ENCODE measurements at places on chromosomes 12 and 14.
A peak's percentile ranks its signal among the peaks of the same experiment; 100 is the strongest.

DNA sequence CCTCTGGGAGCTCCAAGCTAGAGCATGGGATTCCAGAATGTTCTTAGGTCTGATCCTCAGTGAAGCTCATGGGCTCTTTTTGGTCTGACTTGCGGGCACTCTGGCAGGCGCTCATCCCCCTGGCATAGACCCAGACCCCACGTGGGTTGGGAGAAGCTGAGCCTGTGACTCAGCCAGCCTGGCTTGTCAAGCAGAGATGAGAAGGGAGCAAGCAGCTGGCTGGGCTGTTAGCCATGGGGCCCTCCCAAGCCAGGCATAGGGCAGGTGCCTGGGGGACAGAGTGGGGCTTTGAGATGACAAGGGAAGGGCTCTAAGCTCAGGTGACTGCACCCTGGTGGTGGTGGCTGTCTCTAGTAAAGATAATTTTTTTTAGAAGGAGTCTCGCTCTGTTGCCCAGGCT, 80.3 kb upstream of the NOS1 start:
- DNase-seq: peak; percentile 41

DNA sequence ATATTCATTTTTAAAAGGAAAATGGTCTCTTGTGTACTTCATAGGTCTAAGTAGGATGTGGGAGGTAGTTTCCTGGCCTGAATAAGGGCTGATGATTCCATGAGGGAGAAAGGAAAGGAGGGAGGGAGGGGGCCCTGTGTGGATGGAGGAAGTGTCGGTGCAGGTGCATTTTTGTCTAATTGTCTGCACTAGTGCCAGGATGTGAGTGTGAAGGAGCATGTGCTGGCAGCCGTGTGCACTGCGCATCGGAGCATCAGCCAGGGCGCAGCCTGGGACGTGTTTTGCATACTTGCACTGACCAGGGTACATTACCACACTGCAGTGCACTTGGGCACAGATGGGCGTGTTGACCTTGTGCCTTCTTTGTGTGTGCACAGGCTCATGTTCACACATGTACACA, 29.2 kb downstream of the SMUG1 start:
- no peak for DNase-seq

- no peak for DNase-seq
Measured at GRCh38 chr12:94570161-94570560, 80.2 kb downstream of the TMCC3 start.

DNA sequence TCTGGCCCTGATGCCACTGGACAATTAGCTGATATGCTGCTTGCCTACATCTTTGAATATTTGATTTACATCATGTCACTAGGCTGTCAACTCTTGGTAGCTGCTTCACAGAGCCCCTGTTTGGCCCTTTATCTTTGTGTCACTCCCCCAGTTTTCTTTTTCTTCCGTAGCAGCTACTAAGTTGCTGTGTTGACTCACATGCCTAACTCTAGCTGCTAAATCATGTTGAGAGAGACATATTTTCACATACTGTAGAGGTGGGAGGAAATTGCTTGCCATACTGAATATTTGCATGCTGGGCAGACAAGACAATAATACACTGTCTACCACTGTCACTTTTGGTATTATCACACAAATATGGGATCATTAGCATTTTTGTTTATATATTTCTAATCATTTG, 147.1 kb upstream of the NOVA1 start:
- DNase-seq: no peak

GRCh38 chr14:39158222-39158858, 11.8 kb downstream of the TRAPPC6B start:
- no peak for DNase-seq

- DNase-seq: no peak
Measured at GRCh38 chr14:47966076-47966810, 290.8 kb upstream of the MDGA2 start.

GRCh38 chr12:109359131-109359690, 11.5 kb downstream of the MYO1H start:
- DNase-seq: no peak

- DNase-seq: no peak
Measured at GRCh38 chr12:104673696-104674482, 217.1 kb downstream of the CHST11 start.

DNA sequence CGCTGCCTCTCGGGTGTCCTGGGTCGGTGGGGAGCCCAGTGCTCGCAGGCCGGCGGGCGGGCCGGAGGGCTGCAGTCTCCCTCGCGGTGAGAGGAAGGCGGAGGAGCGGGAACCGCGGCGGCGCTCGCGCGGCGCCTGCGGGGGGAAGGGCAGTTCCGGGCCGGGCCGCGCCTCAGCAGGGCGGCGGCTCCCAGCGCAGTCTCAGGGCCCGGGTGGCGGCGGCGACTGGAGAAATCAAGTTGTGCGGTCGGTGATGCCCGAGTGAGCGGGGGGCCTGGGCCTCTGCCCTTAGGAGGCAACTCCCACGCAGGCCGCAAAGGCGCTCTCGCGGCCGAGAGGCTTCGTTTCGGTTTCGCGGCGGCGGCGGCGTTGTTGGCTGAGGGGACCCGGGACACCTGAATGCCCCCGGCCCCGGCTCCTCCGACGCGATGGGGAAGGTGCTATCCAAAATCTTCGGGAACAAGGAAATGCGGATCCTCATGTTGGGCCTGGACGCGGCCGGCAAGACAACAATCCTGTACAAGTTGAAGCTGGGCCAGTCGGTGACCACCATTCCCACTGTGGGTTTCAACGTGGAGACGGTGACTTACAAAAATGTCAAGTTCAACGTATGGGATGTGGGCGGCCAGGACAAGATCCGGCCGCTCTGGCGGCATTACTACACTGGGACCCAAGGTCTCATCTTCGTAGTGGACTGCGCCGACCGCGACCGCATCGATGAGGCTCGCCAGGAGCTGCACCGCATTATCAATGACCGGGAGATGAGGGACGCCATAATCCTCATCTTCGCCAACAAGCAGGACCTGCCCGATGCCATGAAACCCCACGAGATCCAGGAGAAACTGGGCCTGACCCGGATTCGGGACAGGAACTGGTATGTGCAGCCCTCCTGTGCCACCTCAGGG, 679 bp downstream of the ARF6 start:
- peak; percentile 68 for DNase-seq

DNA sequence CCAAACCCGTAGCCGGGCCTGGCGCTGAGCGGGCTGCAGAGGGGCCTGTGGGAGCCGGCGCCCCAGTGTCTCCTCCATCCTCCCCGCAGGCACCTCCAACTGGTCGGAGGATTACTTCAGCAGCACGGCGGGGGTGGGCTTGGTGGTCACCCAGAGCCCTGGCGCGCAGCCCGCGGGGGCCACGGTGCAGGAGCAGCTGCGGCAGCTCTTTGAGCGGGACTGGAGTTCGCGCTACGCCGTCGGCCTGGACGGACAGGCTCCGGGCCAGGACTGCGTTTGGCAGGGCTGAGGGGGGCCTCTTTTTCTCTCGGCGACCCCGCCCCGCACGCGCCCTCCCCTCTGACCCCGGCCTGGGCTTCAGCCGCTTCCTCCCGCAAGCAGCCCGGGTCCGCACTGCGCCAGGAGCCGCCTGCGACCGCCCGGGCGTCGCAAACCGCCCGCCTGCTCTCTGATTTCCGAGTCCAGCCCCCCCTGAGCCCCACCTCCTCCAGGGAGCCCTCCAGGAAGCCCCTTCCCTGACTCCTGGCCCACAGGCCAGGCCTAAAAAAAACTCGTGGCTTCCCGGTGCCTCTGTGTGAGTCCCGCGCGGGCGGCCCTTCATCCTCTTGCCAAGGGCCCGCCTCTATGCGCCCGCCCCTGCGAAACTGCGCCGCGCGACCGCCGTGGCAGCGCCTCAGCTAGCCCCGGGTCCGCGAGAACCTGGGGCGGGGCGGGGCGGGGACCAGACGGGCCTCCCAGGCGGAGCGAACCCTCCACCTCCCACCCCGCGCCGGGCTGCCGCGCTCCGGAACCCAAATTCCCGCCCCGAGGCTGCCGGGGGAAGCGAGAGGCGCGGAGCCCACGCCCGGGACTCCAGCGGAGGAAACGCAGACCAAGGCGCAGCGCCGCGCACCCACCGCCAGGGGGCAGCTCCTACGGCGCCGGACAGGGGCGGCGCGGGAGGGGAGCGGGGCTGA, 8.3 kb downstream of the PLD4 start:
- DNase-seq: peak; percentile 94

GRCh38 chr12:123832052-123832451, 70.0 kb downstream of the DNAH10 start:
- DNase-seq: no peak

DNA sequence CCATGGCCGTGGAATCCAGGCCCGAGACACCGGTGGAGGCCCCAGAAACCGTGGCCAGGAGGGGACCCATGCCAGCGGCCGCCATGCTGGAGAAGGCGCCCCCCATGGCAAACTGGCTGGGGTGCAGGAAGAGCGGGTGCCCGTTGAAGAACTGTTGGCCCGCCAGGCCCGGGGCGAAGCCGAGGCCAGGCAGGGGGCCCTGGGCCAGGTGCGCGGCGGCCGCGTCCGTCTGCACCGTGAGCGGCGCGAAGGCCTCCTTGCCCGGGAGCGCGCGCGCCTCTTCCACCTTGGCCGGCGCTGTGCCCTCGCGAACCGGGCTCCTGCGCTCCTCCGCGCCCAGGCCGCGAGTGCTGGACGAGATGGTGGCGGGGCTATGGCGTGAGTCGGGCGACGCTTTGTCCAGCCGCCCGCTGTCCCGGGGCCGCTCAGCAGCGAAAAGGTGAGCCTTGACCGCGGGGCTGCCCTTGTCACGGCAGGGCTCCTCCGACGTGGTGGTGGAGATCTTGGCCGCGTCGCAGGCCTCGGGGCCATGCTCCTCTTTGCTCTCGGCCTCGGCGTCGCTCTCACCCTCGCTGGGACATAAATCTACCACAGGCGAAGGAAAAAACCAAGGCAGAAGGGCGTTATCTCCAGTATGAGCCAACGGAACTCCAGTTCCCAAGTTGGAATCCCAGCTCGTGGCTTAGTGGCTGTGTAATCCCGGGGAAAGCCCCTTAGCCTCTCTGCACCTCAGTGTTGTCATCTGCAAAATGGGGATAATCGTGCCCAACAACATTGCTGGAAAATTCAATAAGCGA, 9.5 kb downstream of the TBX3 start:
- no peak for DNase-seq

- no peak for DNase-seq
Measured at GRCh38 chr12:7486512-7486911, 17.1 kb downstream of the CD163 start.

GRCh38 chr14:96376093-96376492, 12.8 kb downstream of the GSKIP start:
- no peak for DNase-seq

DNA sequence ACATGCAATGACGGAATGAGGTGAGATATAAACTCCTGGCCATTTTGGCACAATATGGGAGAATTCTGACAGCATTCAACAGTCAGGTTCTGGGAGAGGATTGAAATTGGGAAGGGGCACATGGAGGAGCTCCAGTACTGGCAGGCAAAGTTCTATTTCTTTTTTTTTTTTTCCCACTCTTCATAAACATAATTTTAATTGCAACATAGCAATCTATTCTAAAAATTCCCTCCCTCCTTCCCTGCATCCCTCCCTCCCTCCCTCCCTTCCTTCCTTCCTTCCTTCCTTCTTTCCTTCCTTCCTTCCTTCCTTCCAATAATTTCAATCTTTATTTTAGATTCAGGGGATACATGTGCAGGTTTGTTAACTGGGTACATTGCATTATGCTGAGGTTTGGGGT, 93.2 kb downstream of the PTCSC3 start:
- no peak for DNase-seq

- no peak for DNase-seq
Measured at GRCh38 chr12:109449845-109450532, 27.1 kb downstream of the KCTD10 start.

GRCh38 chr12:28177461-28177860, 12.8 kb upstream of the CCDC91 start:
- DNase-seq: no peak

GRCh38 chr12:55725556-55725955, 3.3 kb downstream of the CD63 start:
- DNase-seq: no peak

DNA sequence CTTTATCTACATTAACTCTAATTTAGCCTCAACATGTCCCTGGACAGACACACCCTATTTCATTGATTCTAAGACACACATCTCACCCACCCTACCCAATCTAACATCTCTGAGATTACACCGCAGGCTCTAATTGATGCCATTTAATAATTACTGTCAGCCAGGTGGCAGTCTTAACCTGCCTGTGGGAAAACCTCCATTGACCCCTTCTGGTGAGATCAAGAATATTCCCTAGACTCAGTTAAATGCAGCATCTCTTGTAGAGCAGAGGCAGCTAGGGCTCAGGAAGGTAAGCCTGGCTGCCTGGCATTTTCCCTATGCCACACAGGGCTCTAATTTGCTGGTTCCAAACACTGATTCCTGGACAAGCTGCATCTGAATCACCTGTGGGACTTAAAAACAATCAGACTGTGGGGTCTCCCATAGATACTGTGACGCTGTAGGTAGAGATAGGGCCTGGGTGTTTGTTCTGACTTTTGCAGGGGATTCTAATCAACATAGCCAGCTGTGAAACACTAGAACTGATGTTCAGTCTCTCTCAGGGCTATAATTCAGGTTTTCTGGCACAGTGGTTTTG, 14.3 kb downstream of the MCRS1 start:
- no peak for DNase-seq

DNA sequence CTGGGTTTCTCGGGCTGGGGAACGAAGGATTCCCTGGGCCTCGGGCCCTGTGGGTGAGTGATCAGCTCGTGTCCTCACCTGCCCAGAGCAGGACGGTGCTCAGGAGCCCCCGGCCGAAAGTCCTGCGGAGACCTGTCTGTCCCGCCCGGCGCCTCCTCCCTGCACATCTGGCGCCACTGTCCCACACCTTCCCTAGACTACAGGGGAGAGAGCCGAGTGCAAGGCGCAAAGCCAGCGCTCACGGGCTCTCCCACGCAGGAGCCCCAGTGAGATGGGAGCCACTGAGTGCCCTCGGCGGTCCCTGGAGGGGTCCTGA, 13.1 kb upstream of the TEX22 start:
- DNase-seq: no peak

- DNase-seq: no peak
Measured at GRCh38 chr12:101221301-101221700, 11.3 kb upstream of the SLC5A8 start.

DNA sequence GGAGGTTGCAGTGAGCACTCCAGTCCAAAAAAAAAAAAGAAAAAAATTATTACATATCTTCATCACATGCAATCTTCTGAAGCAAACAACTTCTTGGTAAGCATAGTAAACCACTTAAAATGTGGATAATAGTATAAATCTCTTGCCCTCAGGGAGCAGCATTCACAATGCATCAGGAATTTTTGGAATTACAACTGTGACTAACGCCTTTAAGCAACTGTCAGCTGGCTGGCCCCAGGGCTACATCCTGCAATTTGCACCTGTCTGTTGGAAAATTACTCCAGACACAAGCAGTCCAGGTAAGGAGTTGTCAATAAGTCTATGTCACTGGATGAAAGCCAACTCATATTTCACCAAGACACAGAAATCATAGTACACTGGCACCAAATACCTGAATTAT, 5.5 kb upstream of the SLC7A7 start:
- DNase-seq: no peak

DNA sequence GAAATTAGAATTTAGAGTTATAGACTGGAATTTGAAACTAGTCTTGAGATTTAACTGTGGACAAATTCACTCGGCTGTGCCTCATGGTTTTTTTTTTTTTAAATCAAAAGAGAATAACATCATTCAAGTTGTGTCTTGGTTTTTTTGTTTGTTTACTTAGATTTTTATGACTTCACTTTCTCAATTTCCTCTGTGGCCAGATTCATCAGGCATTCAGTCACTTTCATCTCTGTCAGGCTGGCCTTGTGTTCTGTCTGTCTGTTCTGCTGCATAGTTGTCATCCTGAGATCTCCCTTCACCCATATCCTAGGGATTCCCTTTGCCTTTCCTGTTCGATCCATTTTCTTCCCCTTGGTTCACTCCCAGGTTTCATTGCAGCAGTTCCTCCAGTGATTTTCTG, 10.0 kb downstream of the MARK3 start:
- DNase-seq: no peak

GRCh38 chr12:59594943-59595500, 807 bp upstream of the SLC16A7 start:
- no peak for DNase-seq

Data from hindlimb muscle (tissue), 1 donor.